Right ventricle myocardium superior (tissue), 1 donor: ENCODE measurements at places on chromosomes 3 and 15. TPM values are rescaled to one million over a fixed set of nuclear protein-coding genes. Genes with fewer than 3 reads are reported as not detected.

- DNase-seq: no peak
Observed at GRCh38 chr3:112531358-112531781, 30.4 kb downstream of the ATG3 start.

DNA sequence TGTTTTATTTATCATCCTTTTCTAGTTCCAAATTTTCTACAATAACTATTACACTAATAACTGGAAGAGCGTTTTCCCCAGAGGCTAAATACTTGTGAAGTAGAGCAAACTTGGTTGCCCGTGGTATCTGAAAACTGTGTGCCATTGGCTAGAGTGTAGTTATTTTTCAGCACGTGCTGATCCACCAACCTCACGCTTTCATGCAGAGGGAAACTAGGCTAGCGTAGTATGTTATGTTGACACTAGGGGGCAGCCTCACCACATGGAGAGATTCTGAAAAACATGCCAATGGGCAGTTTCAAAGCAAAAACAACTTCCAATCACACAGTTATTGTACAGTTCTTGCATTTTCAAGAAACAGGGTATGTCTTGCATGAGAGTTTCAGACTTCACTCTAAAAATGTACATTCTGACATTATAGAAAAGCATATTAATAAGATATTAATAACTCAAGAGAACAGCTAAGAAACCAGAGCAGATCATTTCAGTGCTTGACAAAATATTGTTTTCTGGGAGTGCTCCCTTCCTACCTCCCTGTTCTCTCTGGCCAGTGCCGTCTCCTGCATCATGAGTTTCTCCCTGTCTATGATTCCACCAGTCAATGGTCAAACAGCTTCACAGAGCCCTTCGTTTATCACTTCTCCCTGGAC lies 39.7 kb downstream of the SPATA12 start:
- DNase-seq: no peak

Gene SH2D7
- not detected for total RNA-seq

- DNase-seq: peak; percentile 73
Observed at GRCh38 chr3:5187920-5188418, 462 bp downstream of the EDEM1 start.

DNA sequence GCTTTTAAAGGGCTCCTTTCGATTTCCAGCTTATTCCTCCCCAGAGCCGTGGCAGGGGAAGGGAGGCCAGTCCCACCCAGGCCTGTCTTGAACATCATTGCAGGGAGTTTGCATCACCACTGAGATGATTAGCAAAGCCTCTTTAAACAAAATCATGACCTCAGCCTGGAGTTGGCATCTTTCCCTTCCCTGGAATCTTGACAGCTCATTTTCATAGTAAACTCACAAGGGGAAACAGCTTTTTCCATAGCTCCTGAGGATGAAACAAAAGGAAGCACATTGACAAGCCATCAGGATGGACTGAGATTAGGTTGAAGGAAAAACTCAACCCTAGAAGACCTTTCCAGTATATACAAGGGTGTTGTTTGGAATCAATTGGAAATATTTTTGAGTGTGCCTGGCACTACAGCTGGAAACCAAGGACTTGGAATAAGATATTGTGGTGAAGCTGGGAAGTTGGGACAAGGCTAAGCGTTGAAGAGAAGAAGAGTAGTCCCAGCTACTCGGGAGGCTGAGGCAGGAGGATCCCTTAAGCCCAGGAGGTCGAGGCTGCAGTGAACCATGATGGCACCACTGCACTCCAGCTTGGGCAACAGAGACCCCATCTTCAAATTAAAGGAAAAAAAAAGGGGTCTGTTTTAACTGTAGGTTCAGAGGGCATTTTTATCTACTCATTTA lies 3.1 kb upstream of the LARP6 start:
- DNase-seq: peak; percentile 74

Gene SEMA5B
- total RNA-seq: 2.1 TPM

GRCh38 chr3:47985381-47985780 lies 30.8 kb downstream of the MAP4 start:
- no peak for DNase-seq

Gene ROBO2
- 0.11 TPM for total RNA-seq

Gene ANKRD34C
- not detected for total RNA-seq

GRCh38 chr15:48285329-48286214 lies 45.7 kb upstream of the DUT start:
- no peak for DNase-seq

GRCh38 chr15:32104061-32104995 lies 74.0 kb downstream of the CHRNA7 start:
- no peak for DNase-seq

DNA sequence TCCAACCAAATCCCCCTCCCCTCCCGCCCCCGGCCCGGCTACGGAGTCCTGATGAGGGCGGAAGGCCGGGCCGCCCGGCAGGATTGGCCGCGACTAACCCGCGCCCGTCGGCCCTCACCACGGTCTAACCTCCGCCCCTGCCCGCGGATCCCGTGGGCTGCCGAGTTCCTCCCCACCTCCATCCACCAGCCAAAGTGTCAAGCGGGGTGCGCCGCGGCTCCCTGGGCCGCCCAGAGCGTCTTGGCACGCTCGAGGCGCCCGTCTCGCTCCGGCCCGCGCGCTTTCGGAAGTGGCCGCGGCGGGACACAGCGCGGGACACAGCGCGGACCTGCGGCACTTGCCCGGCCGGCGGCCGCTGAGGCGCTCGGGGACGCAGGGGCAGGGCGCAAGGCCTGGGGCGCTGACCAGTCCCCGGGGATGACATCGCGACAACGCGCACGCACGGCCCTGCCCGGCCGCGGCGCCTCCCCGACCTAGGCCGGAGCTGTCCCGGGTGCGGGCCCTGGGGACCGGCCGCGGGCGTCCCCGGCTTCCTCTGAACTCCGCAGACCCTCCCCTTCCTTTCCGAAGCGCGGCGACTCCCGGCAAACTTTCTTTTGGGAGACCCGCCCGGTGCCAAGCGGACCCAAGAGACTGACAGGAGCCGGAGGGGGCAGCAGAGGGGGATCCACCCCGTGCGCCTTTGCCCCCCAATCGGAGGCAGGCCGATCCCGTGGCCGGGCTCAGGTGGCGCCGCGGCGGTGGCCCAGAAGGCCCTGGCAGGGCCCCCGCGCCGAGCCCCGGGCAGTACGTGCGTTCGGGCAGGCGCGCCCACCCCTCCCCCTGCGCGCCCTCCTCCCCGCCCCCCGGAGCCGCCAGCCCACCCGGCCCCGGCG lies 112.8 kb upstream of the ICE2 start:
- peak; percentile 72 for DNase-seq

GRCh38 chr3:47491186-47491585 lies 15.4 kb upstream of the SCAP start:
- no peak for DNase-seq

GRCh38 chr3:45665101-45665572 lies 24.1 kb upstream of the SACM1L start:
- DNase-seq: no peak

DNA sequence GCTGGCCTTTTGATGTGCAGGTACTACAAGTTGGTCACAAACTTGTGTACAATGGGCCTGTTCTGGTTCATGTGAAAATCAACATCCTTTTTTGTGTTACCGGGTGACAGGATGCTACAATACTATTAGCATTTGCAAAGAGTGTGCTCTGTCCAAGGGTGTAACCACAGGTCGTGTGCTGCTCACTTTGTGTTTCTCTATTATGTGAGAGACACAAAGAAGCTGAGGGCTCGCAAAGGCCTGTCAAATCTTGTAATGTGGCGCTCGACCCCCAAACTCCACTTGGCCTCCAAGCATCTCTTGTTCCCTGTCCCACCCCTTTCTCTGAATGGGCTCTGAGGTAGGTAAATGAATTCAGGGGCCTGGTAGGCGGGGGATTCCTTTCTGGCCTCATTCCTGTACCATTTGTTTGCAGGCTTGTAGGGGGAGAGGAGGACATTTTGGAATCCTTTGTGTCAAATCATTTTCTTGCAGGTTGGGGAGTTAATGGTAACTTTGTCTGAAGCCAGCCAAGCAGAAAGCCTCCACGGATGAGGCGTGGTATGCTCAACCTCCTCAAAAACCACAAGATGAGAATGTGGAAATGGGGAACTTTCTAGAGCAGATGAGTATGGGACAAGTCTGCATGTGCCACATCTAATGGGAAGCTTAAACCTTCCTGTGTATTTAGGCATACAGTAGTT lies 109.1 kb downstream of the OPA1 start:
- DNase-seq: no peak

DNA sequence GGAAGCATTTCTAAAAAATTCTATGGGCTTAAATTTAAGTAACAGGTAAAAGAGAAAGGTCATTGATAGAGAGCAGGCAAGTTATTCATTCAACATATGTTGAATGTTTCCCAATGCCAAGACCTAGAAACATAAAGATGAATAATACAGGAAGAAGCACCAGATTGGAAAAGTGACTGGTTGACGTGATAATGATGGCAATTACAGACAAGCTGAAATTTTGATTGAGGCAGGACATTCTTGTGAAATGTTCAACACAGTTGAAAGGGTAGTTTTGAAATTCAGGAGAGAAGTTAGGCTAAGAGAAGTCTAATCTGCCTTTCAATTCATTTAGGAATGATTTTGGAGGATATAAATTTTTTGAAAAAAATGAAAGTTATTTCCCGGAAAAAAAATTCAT lies 536.3 kb upstream of the NAALADL2 start:
- DNase-seq: no peak

DNA sequence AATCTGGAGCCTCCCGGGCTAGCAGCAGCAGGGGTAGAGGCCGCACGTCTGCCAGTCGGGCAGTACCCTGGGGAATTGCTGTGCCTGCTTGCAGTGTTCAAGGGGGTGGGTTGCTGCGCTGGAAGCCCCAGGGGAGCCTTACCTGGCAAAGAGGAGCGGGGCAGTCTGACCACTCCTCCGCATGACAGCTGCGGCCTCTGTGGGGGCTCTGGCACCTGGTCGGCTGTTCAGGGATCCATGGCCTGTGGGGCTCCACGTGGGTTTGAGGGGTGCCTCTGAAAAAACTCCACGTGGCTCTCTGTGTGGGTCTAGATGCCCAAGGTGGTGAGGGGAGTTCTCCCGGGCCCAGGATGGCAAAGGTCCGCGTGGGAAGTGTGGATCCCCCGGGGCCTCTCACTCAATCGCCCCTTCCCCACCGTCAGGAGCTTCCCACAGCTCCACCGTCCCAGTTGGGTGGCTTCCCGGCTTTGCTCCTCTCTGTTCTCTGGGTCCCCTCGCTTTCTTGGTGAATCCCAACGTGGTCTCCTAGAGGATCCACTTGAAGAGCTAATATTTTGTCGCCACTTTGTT lies 184.5 kb downstream of the EFHB start:
- DNase-seq: no peak

Gene KLHL24
- 249 TPM for total RNA-seq

GRCh38 chr15:70854666-70854976 lies 664 bp upstream of the LARP6 start:
- no peak for DNase-seq

Gene ITPKA
- total RNA-seq: 2.6 TPM

Gene C3orf85
- total RNA-seq: not detected

DNA sequence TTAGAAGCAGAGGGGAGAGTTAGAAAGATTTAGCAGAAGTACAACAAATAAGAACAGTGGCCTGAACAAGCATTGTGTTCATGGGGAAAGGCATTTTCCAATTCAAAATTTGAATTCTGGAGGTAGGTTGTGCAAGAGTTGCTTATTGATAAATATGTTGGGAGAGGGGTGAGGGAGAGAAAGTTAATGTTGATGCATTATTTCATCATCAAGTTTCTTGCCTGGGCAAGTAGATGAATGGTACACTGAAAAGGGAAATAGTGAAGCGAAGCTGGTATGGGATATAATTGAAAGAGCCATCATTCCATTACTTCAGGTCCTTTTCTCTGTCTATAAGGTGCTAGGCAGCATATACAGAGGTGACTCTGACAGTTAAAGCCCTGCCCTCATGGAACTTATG lies 288.9 kb upstream of the GBE1 start:
- DNase-seq: no peak

DNA sequence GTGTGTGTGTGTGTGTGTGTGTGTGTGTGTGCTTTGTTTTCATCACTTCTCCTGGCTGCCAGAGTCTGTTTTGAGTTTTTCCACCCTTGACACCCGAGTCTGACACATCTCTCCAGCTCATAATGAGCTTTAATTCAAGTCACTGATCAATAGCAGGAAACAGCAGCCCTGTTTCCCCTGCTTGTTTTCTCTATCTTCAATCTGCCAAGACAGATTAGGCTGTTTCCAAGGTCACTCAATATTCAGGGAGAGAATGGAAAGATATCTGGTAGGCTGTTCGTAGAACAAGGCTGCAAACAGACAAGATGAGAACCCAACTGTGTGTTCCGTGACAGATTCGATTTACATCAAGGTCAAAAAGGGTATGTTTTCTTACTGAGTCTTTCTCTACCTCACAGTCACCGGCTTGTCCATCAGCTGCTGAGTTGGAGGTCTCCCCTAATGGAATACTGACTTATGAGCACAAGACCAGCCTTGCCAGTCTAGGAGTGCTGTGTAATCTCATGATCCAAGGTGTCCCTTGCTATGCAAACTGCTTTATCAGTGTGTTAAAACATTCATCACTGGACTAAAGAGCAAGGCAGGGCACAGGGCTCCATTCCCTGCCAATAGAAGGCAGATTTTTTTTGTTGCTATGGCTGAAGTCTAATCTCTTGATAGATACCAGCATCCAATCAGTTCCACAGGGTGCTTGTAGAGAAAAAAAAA lies 187.9 kb upstream of the LMCD1 start:
- DNase-seq: no peak

DNA sequence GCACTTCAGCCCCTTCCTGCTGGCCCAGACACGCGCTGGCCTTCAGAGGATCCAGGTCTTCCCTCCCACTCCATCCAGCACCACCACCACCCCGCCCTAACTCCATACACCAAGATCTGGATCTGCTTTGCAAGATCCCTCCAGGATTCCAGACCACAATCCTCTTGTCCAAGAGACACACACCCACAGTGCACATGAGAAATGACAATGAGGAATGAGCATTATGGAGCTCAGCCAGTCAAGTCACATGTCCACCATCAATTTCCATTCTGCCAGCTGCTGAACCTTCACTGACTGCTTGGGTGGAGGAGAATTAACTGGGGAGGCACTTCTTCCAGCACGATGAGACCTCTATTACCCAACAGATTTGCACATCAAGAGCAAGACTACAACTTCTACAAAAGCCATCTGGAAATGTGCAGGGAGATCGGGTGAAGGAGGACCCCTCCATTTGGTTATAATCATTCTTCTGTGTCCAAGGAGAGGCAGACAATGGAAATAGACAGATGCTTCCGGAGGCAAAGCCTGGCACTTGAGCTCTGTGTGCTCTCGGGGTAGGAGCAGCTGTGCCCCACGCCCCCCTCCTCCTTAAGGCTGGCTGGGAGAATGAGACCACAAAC lies 12.3 kb upstream of the SPATA12 start:
- DNase-seq: no peak

GRCh38 chr3:46429671-46430070 lies 22.6 kb downstream of the CCRL2 start:
- DNase-seq: no peak

GRCh38 chr3:126490619-126491018 lies 14.9 kb upstream of the ZXDC start:
- peak; percentile 4 for DNase-seq
